HCT116 (cell line): ENCODE measurements at places on chromosomes 12 and 14. TPM values are rescaled to one million over a fixed set of nuclear protein-coding genes. Genes with fewer than 3 reads are reported as not detected.

DNA sequence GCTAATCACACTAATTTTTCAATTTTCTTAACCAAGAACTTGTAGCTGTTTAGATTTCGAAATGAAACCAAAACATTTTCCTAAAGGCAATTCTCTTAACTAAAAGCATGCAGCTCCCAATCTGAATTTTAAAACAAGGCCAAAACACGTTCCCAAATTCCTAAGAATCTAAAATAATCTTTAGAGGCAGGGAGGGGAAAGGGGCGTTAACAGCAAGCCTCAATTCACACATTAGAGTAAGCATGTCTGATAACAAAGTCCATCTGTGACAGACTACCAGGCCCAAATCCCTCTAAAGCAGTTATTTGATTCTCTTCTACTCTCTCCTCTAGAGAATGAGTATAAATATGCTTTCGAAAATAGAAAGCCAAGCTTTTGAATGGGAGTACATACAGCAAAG, 754 bp downstream of the ATG14 start:
- H3K27me3 ChIP-seq: no peaks in the 10 kb centered on the region
- no peak for DNase-seq
- H3K4me3 ChIP-seq: peak overlapping the region; percentile 84
- H3K4me1 ChIP-seq: peaks cover 20% of the 10 kb centered on the region
- no peaks in the 10 kb centered on the region for H3K36me3 ChIP-seq

The GPR162 gene
- 2.3 TPM for total RNA-seq

DNA sequence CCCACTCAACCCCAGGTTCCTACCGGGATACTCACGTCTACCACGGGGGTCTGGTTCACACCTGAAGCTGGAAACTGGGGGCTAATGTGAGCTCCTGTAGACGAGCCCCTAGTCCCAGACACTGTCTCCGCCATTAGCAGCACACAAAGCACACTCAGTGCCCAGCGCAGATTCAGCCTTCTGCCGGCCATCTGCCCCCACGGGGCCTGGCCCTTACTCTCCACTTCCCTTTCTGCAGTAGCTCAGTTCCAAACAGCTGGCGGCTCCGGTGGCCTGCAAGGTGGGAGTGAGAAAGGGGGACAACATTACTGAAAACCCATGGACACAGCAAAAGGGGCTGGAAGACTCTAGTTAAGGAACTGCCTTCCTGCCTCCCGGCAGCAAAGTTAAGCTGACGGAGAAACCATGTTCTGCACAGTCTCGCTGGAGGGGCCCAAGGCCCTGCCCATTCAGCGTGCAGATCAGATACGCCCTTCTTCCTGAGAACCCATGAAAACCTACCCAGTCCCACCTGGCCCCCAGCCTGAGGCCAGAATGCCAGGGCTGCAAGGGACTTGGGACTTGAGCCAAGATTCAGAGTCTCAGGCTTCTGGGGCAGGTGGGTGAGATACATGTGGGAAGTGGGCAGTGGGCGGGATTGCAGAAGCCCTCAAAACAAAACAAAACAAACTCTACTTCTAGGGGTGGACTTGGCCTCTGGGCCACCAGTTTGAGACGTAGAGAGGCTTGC, 2.1 kb downstream of the SLC8B1 start:
- no peak overlapping the region for H3K4me3 ChIP-seq
- peaks cover 22% of the 10 kb centered on the region for H3K4me1 ChIP-seq
- no peak for DNase-seq

- H3K4me1 ChIP-seq: peaks cover 9% of the 10 kb centered on the region
- H3K36me3 ChIP-seq: no peaks in the 10 kb centered on the region
- no peak for DNase-seq
- H3K27ac ChIP-seq: no peak overlapping the region
Measured at GRCh38 chr14:99909513-99910064, 116.4 kb downstream of the EML1 start.

DNA sequence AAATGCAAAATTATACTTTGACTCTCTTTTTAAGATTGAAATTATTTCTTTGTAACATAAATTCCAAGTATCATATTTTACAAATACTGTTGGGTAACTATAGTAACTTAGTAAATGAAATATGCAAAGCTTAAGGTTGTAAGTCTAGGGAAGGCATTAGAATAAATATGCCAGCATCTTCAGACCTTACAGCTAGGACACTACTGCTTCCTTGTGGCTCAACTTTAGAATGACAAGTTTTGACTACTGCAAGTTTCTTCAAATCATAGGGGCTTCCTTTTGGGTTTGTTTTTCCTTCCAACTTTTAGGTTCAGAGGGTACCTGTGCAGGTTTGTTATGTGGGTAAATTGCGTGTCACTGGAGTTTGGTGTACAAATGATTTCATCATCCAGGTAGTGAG, 17.7 kb upstream of the ANP32D start:
- H3K36me3 ChIP-seq: no peaks in the 10 kb centered on the region
- no peak overlapping the region for H3K4me3 ChIP-seq
- no peak overlapping the region for H3K27ac ChIP-seq
- H3K4me1 ChIP-seq: no peaks in the 10 kb centered on the region
- peak; percentile 31 for DNase-seq
